ENCODE measurements at places on chromosomes 2 and 18.

- no peak for DNase-seq
These were observed 98.1 kb downstream of the AGAP1 start for GRCh38 chr2:235591921-235592320.

- no peak for DNase-seq
These were observed 46.2 kb upstream of the MGAT5 start for GRCh38 chr2:134207589-134208209.

- no peak for DNase-seq
These were observed 84.2 kb upstream of the CD302 start for GRCh38 chr2:159882130-159882745.

DNA sequence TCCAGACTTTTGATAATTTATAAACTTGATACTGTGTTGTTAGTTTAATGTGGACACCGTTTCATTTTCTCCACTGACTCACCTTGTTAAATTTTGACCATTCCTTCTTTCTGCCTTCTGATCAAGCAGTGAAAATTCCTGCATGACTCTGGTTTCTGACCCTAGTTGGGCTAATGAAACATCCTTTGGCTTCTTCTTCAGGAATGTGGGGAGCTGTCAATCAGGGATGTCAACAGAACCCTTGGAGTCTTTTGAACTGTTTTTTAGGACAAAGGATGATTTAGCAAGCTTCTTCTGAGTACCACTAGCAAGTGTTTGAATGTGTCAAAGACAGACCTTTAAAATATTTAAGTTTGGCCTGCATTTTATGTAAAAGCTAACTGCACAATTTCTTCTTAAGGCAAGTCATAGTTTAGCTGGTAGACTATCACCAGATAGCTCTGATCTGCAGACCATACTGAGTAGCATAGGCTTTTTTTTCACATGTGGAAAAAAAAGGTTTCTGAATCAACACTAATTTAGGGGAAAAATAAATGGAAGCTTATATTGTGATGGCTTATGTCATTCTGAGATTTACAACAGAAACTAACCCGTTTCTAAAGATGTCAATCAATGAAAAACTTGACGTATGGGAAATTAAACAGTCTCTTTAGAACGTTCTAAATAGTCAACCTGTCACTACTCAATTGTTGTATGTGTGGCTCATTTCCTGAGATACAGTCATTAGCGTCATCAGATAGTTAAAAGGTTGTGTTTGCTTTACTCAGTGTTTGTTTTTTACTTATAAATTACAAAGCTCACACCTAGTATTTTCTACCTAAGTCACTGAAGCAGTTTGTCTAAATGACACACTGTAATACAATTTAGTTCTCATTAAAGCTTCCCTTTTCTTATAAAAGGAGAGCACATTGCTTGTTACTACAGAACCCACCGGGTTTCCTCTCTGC, 311.4 kb downstream of the PTPRM start:
- DNase-seq: no peak

DNA sequence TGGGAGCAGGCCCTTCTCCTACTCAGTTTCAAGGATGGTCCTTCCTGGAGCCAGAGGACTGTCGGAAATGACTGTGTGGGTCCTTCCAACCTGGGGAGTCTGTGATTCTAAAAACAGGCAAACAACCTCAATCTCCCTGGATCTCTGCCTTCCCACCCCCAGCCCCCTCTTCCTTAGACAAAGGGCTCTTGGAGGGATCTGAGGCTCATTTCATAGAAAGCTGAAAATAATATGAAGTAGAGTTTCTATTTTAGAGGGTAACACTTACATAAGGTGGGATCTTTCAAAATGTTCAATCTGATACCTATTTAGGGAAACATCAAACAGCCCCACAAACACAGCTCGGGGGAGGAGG, 69.4 kb downstream of the RHOB start:
- no peak for DNase-seq

GRCh38 chr2:154713675-154714074, 15.2 kb downstream of the KCNJ3 start:
- no peak for DNase-seq

DNA sequence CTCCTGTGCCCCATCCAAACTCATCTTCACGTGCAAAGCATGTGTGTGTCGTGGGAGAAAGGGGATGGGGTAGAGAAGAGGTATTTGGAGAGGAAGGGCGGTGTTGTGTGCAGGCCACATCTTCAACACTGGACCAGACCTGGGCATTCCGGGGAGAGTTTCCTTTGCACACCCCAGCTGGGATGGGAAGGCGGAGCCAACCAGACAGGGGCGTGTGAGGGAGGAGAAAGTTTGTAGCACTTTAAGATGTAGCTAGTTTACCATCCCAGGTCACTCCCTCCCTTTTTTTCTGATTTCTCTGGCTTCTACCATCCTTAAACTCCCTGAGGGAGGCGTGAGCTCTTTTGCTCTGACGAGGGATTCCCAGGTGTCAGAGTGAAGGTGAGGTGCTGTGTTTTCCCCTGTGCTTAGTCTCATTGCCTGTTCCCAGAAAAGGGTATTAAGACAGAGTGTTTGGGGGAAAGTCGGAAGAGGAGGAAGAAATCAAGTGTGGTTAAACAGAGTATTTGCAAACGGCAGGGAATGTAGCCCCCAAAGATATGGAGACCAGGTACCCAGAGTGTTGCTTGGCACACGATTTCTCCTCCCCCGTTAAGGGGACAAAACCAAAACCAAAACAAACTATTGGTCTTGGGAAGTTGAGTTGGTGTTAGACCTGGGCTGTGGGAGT, 1.6 kb downstream of the SETBP1 start:
- DNase-seq: no peak

- no peak for DNase-seq
These were observed 4.7 kb downstream of the PHLPP1 start for GRCh38 chr18:62720048-62720447.

GRCh38 chr2:214379227-214379626, 31.6 kb upstream of the VWC2L start:
- no peak for DNase-seq

- DNase-seq: no peak
These were observed 26.6 kb downstream of the SERTAD2 start for GRCh38 chr2:64626963-64627760.
